CD4-positive, alpha-beta T cell treated with Interleukin-15 for 4 hours (primary cell): ENCODE measurements at places on chromosomes 5 and 9.
A peak's percentile ranks its signal among the peaks of the same experiment; 100 is the strongest.

- DNase-seq: no peak
Observed at GRCh38 chr5:9654886-9655285, 24.7 kb upstream of the TAS2R1 start.

- DNase-seq: no peak
Observed at GRCh38 chr9:106890608-106891007, 27.6 kb downstream of the ZNF462 start.

DNA sequence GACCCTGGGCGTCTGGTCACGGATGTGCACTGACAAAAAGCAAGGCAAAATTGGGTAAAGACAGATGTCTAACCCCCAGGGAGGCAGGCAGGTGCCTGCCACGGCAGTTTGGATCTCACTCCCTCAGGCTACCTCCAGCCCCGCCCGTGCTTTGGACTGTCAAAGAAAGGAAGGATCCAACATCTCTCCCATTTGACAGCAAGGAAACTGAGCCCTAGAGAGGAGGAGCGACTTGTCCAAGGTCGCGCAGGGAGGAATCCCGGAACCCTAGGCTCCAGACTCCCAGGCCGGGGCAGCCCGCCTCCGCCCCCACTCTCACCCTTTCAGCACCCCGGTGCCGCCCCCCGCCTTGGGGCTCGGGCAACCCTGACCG is 376 bp downstream of the GOLGA1 start:
- no peak for DNase-seq

GRCh38 chr9:124125651-124125977 is 114.0 kb downstream of the LHX2 start:
- no peak for DNase-seq

- DNase-seq: no peak
Observed at GRCh38 chr5:17267106-17267505, 49.7 kb downstream of the BASP1 start.

GRCh38 chr5:172361566-172362238 is 78.1 kb upstream of the UBTD2 start:
- no peak for DNase-seq

GRCh38 chr9:86946201-86947145 is 833 bp downstream of the GAS1 start:
- DNase-seq: peak; percentile 56

DNA sequence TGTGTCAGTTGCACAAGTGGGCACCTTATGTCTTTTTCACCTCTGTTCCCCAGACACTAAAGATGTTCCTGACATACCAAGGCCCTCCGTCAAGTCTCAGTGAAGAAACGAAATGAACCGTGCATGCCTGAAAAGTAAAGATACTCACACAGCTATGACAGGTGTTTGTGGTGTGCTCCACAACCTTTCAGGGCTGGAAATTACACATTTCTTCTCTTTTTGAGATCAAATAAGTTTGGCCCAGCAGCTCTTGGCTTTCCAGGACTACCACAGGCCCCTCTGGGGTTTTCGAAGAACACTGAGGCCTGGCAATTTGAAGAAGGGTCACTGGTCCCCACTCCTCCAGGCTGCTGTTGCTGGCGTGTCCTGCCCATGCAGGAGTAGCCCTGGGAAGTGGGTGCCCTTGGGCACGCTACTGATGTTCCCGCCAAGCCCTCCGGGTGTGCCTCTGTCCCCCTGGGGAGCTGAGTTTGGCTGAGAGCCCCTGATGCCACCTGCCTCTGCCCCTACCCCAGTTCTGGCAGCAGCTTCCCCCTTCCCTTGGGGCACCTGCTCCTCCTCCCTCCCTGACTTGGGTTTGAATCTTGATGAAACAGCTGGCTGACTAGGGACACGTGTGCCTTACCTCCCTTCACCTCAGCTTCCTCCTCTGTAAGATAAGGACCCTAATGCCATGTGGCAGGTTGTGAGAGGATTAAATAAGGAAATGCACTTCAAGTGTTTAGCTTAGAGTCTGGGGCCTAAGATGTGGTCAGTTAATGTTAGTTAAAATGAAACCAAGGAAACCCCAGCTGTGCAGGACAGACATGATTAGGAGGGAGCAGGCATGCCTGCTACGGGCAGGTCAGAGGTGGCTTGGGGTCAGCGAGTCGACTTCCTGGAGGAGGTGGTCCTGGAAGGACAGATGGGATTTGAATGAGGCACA is 49.1 kb upstream of the GADD45G start:
- DNase-seq: no peak

- DNase-seq: no peak
Observed at GRCh38 chr5:96342581-96342980, 90.5 kb downstream of the PCSK1 start.

DNA sequence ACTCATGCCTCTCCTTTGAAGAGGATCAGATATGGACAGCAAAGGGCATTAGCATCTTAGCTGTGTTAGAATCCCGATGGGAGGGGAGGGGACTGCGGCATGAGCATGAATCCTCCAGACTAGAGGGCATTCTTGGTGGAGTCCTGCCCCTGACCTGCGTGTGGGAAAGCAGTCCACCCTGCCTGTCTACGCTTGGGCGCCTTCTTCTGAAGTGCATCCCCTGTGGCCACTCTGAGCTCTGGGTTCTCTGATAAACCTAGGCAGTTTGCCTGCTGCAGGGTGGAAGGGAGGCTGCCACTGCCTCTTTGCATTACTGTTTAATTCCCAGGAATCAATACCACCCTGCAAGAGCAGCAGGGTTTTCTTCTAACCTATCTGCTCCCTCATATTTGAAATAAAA is 169.3 kb downstream of the INSYN2B start:
- DNase-seq: no peak

DNA sequence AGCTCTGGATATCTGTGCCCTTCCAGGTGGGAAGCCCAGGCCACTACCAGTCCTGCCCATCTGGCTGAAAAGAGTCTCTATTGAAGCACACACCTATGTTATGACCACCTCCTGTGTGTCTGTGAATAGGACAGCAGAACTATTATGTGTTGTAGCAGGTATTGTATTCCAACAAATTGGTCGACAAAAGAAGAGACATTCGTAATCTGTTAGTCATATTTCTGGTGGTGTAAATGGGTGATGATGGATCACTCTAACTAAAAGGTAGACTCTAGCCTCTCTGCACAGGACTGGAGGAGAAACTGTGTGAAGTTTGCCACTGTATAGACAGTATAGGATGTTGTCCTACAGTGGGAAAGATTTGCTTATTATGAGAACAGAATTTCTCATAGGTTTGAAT is 416.1 kb downstream of the TMEM38B start:
- no peak for DNase-seq

DNA sequence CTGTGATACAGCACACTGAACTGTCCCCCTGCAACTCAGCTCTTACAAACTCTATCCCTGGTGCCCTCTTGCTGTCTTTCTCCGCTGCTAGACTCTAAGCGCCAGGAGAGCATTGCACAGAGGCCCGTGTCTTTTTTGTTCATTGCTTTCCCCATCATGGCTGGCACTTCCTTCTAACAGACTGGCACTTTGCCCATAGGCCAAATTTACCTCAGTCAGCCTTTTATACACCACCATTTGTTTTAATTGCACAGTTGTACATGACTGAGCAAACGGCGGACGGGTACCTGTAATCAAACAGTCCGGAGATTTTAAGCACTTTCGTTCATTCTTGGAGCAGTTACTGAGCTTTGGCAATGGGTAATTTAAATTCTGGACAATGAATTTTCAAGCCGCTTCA is 102.2 kb upstream of the CLINT1 start:
- DNase-seq: no peak

DNA sequence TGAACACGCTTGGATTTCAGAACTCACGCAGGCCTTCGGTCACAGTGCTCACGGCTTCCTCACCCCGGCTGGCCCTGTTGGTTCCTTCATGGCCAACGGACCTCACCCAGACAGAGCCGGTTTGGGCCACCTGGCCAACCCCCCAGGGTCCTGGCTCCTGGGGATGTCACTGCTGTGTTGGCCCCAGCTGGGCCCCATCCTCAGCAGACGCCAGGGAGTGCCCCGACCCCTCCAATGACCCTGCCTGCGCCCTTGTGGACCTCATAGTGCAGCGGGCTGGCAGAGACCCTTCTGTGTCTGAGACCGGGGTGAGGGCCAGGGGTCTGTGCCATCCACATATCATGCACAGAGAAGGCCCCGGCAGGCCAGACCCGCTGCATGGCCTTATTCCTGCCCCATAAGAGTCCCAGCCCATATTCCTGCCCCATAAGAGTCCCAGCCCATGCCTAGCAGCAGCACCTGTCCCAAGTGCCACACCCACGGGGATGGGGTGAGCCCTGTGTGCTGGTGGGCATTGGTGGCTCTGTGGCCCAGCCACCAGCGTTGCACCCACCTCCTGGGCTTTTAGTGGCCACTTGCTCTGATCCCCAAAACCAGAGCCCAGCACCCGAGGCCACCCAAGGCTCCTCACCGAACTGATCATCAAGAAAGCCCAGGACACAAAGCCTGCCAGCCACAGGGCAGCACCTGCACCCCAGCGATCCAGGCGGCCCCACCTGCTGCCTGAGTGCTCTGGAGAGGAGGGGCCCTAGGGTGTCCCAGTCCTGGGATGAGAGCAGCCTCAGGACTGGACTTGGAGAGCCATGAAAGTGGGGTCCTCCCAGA is 1.3 kb upstream of the LPCAT1 start:
- no peak for DNase-seq
